Stimulated activated CD8-positive, alpha-beta memory T cell treated with anti-CD3 and anti-CD28 coated beads, Interleukin-15, amount 100 ng/mL, for 4 hours (primary cell): ENCODE measurements at places on chromosomes 5 and 9.

GRCh38 chr5:153660919-153661318 is 170.4 kb downstream of the GRIA1 start:
- DNase-seq = no peak

GRCh38 chr5:14136228-14136627 is 6.9 kb upstream of the TRIO start:
- no peak for DNase-seq

DNA sequence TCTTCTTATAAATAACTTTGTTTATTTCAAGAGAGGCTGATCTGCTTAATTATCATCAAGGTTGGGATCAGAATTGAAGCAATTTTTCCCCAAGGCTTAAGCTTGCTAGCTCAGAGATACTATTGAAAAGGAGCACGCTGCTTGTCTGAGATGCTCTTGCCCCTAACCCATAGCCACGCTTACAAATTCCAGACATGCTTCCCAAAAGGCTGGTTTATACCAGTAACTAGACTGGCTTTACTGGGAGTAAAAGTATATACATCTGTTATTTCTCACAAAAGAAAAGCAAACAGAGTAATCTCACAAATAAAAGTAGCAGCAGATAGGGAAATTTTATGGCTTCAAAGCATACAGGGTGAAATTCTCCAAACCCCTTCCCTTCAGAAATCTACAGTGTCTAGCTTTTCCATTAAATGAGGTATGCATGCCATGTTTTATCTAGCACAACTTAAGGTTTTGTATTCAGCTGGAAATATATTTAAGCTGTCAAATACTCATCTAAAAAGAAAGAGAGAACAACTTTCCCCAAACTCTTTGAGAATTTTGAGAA is 163.2 kb upstream of the TRPC7 start:
- DNase-seq = no peak

DNA sequence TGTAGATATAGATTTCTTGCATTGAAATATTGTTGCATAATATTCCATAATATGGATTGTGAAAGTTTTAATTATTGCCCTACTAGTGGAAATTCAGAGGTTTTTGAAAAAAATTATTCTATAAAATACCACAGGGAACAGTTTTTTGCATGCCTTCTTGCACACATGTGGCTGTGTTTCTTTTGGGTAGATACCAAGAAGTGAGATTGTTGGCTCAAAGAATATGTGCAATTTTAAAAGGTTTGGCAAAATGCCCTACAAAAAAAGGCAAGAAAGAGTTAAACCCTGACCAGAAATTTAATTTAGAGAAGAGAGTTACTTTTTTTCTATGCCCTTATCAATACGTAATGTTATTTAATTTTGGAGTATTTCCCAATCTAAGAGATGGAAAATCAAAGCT is 270.8 kb upstream of the DAPK1 start:
- DNase-seq = no peak

- DNase-seq = no peak
Measured at GRCh38 chr5:61933787-61934626, 372.0 kb upstream of the KIF2A start.

GRCh38 chr5:170584450-170585058 is 80.7 kb downstream of the KCNIP1 start:
- DNase-seq = no peak

DNA sequence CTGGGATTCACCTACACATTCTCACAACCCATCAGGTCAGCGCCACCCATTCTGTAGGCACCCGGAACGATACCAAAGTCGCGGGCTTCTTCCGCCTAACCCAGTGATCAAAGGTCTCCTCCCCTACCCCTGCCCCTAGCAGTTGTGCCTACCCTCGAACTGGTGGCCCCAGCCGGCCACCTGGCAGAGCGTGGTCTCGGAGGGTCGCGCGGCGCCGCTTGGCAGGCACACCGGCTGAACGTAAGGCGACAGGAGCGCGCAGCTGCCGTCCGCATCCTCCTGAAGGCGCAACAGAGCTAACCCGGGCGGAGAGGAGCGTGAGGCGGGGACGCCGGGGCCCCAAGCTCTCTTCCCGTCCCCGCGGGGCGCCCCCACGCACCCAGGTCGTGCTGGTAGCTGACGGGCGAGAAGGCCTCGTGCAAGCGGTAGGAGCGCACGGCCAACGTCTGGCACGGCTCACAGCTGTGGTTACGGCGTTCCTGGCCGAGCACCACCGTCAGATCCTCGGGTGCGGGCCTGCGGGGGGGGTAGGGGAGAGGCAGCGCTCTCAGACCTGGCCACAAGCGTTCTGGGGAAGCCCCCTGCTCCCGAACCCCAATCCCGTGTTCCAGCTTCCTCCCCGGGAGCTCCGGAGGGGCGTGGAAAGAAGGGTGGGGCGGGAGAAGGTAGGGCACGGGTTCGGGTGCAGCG is 2.8 kb upstream of the PFN3 start:
- no peak for DNase-seq

DNA sequence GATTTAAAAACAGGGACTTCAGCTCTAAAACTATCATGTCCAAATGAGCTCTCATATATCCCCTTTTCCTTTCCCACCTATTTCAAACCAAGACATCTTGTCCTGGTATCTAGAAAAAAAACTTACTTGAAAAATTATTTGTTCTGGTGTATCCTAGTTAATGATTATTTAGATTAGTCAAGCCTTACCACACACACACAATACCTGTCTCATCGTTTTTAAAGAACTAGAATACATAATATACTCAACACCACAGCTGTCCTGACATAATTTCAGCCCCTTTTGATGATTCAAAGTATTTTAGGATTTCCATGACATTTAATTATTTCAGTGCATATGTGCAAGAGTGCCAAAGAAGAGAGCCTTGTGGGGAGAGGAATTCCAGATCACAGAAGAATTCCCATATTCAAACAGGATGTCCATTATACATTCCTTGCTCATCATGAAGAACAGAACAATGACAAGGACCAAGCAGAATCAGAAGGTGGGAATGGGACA is 233.7 kb downstream of the SMARCA2 start:
- DNase-seq = no peak

GRCh38 chr9:71647094-71647591 is 121.2 kb downstream of the CEMIP2 start:
- no peak for DNase-seq

DNA sequence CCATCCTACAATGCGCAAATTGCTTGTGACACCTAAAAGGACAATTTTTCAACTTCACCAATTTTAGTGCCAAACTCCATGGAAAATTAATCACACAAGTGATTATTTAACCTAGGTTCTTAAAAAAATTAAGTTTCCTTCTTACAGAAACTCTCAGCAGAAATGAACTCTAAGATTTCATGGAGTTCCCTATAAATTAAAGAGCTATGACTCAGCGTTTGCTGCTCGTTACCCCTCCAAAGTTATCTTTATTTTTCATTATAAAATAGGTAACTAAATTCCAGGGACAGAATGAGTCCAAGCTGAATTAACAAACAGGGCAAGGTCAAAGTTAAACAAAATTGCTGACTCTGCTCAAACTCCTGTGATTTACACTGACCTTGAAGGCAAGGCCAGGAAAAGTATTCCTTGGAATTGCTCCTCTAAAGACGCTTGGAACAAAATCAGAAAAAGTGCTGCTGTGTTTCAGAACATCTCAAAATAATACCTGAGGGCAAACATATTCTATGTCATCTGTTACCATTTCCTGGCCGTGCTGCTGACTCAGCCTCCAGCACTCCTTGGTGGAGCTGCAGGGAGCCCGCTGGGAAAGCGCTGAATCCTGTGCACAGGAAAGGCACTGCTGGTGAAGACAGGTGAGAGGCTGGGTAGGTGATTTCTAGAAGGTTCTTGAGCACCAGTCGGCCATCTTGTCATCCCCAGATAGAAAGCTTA is 2.5 kb upstream of the CMBL start:
- DNase-seq = no peak

DNA sequence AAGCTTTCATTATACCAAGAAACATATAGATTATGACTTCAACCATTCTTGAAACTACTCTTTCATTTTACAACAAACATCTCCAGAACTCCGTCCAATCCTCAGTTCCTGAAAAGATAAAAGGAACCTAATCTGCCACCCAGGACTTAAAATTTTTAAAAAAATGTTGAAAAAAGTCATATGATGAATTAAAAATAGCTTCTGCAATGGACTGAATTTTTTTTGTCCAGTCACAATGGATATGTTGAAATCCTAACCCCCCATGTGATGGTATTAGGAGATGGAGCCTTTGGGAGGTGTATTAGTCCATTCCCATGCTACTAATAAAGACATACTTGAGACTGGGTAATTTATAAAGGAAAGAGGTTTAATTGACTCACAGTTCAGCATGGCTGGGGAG is 2.7 kb upstream of the ALDH1A1 start:
- DNase-seq = no peak

GRCh38 chr9:132161743-132162184 is at the start of gene NTNG2:
Gene NTNG2, plus strand, starts transcription at chr9:132162058. Its CDS starts 4,774 bp downstream, at chr9:132166832.
- DNase-seq = no peak

GRCh38 chr5:14017904-14018303 is 73.4 kb upstream of the DNAH5 start:
- no peak for DNase-seq

DNA sequence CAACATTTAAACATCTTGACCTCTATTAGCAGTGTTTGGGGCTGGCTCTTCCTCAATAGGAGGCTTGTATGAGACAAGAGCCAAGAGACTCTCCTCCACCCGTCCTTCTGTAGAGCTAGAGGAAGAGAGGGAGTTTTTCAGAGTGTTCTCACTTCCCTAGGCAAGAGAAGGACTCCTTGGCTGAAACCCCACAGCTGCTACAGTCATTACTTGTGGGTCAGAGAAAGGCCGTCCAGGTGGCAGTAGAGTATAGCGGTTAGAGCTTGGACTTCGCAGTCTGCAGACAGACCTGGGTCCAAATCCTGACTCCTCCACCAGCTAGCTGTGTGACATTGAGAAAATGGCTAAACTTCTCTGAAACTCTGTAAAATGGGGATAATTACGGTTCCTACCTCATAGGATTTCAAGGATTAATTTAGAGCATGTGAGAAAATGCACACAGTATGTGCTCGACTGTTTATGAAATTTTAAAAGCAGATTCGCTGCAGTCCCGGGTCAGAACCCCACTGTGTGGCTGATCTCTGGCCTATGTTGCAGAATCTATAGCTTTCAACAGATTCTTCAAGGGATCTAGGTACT is 80.8 kb upstream of the ARAP3 start:
- DNase-seq = no peak

DNA sequence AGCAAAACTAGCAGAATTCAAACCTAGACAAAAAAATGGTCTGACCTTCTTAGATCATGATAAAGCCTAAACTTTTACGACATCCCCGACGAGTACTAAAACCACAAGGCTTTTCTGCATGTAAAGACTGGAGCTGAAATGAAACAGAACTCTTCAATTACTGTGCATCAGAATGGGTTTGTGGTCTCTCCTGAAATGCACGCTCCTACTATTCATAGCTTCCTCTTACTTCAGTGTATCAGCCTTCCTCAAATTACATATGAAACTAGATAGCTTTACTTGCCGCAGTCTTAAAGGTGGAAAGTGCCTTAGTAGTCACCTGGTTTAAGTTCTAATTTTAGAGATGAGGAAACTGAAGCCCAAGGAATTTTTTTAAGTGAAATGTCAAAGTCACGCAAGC is 24.6 kb upstream of the MED10 start:
- no peak for DNase-seq
